ENCODE measurements at places on chromosomes 7 and 10. TPM values are rescaled to one million over a fixed set of nuclear protein-coding genes. Genes with fewer than 3 reads are reported as not detected.
A peak's percentile ranks its signal among the peaks of the same experiment; 100 is the strongest.

GRCh38 chr10:101575091-101575490, 13.0 kb downstream of the POLL start:
- DNase-seq = no peak
- no peaks in the 10 kb centered on the region for H3K27me3 ChIP-seq
- H3K4me3 ChIP-seq = no peak overlapping the region
- no peak overlapping the region for H3K27ac ChIP-seq

DNA sequence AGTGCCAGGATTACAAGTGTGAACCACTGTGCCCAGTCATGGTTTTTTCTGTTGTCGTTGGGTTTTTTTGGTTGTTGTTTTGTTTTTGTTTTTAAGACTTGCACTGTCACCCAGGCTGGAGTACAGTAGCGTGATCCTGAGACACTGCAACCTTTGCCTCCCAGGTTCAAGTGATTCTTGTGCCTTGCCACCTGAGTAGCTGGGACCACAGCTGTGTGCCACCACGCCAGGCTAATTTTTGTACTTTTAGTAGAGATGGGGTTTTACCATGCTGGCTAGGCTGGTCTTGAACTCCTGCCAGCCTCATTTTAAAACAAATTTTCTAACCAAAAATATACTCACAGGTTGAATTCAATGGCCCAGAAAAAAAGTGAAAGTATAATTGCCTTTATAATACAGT, 174.1 kb downstream of the AHR start:
- no peaks in the 10 kb centered on the region for H3K4me1 ChIP-seq
- no peak overlapping the region for H3K4me3 ChIP-seq
- no peak for DNase-seq
- no peaks in the 10 kb centered on the region for H3K36me3 ChIP-seq

DNA sequence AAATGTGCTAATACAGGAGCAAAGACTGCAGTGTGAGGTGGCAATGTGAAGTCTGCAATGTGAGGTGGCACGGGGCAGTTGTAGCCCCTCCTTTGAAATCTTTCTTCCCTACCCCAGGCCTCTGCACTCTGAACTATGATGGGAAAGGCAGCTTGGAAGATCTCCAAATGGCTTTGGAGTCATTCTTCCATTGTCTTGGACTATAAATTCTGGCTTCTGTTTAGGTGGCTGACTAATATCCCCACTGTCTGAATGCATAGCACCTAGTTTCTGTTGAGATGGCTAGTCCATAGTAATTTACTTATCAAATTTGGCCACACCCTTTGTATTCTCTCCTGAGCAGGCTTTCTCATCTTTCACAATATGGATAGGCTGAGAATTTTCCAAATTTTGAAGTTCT, 175.0 kb downstream of the CFTR start:
- no peak overlapping the region for H3K27ac ChIP-seq
- H3K36me3 ChIP-seq = no peaks in the 10 kb centered on the region
- no peaks in the 10 kb centered on the region for H3K4me1 ChIP-seq
- H3K27me3 ChIP-seq = no peaks in the 10 kb centered on the region
- DNase-seq = no peak

DNA sequence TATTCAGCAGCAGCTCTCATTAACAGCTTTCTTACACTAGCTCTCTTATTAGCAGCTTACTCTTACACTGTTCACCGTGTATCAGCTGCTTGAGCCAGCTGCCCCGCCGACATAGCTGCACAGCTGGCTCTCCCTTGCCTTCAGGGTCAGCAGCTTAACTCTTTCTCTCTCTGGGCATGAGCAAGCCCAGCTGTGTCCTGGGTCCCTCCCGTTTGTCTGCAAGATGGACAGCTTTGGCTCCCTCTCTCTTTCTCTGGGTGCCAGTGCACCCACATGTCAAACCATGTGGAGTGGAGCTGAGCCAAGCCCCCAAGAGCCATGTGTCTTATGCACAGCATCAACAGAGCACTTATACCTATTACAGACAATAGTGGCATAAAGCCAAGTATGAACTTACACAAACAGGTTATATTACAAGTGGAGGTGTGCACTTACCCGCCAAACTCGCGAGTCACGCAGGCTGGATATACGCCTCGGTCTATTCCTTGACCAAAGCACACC, 35.7 kb upstream of the MTPAP start:
- peak; percentile 68 for DNase-seq
- H3K4me1 ChIP-seq = peaks cover 25% of the 10 kb centered on the region
- no peaks in the 10 kb centered on the region for H3K36me3 ChIP-seq
- H3K27me3 ChIP-seq = no peaks in the 10 kb centered on the region
- H3K27ac ChIP-seq = no peak overlapping the region

The CRHR2 gene
- total RNA-seq = not detected

The NPC1L1 gene
- total RNA-seq = 0.04 TPM

The ABCB4 gene
- total RNA-seq = not detected
